ELR (cell line): ENCODE measurements at places on chromosomes 5 and 9.

GRCh38 chr9:78707481-78707991, 410.6 kb downstream of the PSAT1 start:
- DNase-seq, result peak; percentile 76

DNA sequence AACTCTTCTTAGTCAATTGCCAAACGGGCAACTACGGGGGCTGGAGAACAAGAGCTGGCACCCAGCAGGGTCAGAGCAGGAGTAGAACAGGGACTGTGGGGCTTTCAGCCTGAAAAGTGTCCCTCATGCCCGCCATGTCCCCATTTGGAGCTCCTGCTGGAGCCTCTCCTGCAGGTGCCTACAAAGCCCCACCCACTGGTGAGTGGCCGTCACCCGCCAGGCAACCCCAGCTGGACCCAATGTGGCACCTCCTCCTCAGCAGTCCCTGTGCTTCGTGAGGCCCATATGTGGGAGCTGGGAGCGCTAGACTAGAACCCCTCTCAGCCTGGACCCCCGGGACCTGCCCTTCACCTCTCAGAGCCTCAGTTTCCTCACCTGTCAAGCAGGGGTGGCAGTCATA, 40.9 kb downstream of the VAV2 start:
- DNase-seq, result no peak

GRCh38 chr9:84636436-84636835, 33.1 kb upstream of the NTRK2 start:
- no peak for DNase-seq

DNA sequence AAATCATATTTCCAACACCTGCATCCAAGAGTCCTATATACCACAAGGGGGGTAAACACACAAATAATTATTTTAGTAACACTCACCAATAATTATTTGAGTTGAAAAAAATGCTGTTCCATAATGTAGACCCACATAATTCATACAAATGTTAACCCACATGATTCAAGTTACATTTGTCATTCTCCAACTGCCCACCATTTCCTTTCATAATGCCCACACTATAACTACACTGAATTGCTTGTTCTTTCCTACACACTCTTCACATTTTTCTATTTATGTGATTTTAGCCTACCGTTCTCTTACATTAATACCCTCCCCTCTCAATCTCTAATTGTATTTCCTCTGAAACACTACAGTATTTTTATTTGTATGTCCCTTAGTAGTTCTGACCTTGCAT, 35.9 kb upstream of the HK3 start:
- DNase-seq, result no peak

- no peak for DNase-seq
These were observed 1.4 kb downstream of the IL9 start for GRCh38 chr5:135894276-135894675.

DNA sequence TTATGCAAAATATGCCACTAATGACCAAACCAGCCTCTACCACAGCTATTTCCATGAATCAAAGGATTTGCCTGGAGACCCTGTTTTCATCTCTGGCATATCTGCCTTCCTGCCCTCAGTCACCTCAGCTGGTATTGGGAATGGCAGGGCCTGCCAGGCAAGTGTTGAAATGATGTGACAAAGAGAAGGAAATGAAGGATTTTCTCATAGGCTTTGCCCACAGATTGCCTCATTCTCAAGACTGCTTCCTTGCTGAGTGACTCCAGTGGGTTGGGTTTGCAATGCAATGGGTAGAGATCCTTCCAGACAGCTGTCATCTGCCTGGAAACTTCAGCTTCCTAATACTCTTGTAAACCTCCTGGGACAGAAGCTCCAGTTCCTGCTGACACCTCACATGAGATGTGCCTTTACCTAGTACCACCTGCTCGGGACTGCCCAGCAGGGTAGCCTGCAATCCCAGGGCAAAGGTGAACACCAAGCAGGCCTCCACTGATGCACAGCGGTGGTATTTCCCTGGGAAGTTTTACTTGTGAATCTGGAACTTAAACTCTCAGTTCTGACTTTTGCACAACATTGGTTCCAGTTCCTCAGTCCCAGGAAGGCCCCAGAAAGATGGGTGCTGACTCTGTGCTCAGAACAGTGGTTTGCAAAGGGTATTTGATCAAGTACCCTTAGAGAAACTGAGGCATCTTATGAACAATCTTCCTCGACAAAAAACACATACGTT, 64.8 kb upstream of the SLC1A1 start:
- DNase-seq, result no peak

GRCh38 chr9:90020276-90020871, 415.6 kb downstream of the GADD45G start:
- no peak for DNase-seq
